Left lobe of liver (tissue), 2 donors: ENCODE measurements at places on chromosomes 2 and 18.

- no peak for DNase-seq
These were observed 170.9 kb downstream of the SEPTIN10 start for GRCh38 chr2:109442715-109443319.

DNA sequence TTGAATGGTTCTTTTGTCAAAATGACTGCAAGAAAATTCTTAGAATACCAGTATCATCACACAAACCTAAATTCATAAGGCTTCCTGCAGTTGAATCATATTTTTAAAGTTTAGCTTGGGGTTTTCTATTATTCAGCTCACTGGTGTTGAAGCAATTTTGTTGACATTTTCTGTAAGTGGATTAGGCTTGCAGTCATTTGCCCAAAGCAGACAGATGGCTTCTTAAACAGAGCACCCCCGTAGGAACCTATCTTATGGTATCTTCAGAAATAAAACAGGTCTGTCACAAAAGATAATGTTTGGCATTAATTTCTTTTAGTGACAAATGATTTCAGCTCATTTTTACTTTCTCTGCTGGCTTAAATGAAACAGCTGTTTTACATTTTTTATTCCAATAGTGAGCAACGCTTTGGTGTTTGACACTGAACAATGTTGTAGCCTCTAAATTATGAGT lies 331.1 kb downstream of the PLCL1 start:
- DNase-seq, result no peak

GRCh38 chr18:9926223-9926894 lies 12.5 kb downstream of the VAPA start:
- DNase-seq, result no peak

- no peak for DNase-seq
These were observed 120.5 kb upstream of the POU3F3 start for GRCh38 chr2:104733226-104733943.

DNA sequence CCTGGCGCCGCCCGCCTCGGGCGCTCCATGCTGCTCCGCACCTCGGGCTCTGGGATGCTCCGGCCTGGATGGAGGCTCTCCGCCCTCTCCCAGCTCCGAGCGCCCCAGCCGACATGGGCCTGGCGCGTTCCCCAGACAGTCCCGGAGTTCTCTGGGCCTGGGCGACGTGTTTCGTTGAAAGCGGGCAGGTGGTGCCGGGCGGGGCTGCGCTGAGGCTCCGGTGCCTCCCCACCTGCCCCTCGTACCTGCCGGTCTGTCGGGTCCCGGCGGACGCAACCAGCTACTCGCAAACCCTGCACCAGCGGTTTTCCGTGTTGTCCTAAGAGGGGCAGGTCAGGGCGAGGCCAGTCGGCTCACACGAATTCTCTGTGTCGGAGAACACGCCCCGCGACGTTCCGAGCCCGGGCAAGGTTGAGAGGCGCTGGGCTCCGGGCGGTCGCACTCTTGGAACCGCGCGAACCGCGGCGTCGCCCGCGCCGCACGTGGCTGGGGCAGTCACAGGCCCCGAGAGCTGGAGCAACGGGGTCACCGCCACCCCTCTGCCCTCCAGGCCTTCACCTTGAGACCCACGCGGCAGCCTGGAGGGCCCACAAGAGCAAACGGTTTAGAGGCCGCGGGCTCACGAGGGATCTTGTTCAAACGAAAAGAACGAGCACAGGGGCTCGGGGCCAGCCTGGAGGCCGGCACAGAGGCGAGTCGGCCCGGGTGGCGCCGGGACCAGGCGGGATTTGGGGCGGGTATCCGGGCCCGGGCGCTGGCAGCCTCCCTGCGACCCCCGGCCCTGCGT lies 4.2 kb upstream of the SIX2 start:
- no peak for DNase-seq

DNA sequence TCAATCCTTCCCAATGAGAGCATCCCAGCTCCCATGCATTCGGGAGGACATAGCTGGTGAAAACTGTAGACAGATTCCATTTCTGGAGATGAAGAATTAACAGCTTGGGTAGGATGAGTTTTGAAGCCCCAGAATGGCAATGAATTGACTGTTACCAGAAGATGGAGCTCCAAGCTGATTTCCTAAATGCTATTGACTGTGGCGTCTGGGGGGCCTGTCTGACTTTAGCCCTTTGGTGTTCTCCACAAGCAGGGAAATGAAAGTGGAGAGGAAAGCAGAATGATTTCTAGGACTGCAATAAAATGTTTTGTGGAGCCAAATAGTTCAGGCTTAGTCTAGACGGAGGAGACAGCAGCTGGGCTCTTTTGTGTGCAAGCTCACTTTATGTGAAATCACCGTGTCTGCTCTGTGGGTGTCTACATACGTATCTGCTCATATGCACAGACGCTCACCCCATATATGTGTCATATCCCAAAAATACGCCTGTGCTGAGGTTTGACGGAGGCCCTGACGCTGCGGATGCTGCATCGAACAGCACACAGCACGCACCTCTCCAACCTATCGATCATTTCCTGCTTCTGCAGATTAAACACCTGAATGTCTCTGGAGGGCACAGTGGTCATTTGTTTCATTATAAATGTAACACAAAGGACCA lies 166.4 kb upstream of the PXDN start:
- no peak for DNase-seq

DNA sequence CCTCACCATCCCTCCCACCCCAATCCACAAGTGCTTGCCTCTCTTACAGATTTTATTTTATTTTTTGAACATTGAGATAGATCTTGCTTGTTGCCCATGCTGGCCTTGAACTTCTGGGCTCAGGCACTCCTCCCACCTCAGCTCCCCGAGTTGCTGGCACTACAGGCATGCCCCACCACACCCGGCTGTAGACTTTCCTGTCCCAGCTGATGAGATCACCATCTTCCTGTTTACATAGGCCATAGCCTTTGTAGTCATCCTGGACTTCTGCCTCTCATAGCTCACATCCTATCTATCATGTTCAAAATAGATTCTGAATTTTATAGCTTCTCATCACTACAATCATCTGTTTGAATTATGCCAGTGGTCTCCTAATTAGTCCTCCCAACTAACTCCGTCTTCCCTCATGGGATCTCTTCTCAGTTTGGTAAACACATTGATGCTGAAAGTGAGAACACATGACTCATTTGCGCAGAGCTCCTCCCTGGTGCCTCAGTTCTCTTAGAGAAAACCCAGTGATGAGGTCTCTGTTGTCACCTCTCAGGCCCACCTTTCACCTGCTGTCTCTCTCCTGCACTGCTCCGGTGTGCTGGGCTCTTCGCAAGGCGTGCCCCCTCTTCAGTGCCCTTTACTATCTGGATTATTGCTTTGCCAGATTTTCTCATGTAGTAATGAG lies 243.0 kb downstream of the ZNF407 start:
- DNase-seq, result no peak

DNA sequence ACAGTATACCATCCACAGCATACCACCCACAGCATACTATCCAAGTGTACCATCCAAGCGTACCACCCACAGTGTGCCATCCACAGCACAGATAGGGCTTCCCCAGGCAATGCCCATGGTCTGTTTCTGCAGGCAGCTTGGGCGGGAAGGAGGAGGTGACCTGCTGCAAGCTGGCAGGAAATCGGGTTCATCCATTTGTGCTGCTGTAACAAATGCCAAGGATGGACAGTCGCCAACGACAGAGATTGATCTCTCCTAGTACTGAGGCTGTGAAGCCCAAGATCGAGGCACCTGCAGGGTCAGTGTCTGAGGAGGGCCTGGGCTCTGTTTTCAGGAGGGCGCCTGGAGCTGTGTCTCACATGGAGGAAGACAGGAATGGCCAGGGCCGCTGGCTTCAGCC lies 93.6 kb upstream of the SNTG2 start:
- DNase-seq, result no peak

DNA sequence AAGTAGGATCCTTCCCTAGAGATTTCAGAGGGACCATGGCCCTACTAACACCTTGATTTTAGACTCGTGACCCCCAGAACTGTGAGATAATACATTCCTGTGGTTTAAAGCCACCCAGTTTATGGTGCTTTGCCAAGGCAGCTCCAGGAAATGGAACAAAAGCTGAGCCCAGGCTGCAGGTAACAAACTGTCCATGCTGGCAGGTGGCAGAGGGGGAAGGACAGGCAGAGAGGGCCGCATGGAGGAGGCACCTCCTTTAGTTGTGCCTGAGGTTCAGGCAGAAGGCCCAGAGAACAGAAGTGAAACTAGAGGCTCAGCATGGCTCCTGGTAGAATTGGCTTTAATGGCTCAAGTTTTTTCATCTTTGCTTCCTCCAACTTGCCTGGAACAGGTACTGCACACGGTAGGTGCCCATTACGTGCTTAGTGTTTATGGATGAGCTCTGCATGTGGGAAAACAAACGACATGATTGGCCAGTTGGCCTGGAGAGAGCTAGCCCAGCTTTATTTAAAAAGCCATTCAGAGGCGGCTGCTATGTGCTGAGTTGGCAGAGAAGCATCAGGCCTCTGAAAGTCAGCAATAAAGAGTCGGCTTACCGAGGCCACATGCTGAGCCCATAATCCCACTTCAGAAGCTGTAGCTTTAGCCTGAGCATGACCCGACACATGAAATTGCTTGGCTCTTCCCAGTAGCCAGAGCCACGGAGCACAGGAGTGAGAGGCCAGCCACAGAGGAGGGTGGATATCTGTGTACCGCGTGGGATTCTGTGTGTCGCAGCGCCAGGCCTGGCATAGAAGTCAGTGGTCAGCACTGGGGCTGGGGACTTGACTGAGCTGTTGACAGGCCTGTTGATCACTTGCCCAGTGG lies 36.5 kb downstream of the HS1BP3 start:
- DNase-seq, result peak; percentile 48

DNA sequence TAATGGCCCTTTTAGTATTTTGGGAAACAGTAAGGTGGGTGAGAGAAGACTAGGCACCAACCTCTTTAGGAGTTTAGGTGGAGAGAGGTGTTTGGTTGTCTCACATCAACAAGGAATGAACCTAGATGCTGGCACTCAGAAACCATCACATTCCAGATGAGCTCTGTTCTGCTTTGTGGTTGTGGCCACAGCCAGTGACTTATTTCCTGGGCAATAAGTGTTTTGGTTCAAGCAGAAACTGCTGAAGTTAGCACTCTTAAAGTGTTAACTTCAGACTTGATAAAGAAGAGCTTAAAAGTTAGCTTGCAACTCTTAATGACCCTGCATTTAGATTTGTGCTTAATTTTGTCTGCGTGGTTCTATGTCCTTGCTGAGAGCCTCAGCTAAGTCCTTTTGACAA lies 929.2 kb downstream of the SLC4A3 start:
- no peak for DNase-seq

DNA sequence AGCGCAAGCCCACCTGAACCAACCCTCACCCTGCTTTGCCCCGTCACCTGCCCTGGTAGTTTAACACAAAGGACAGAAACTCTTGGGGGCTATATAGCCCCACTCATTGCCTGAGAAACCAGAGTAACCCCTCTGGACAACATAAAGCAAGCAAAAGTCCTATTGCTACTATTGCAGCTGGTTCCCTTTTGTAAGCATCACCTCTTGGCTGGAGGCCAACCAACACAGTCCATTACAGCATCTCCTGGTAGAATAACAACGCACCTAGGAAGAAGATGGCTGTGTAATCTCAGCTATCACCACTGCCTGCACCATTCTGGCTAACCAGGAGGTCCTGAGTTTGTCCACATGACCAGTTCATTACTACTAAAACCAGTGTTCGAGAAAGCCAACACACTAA lies 36.4 kb downstream of the FLACC1 start:
- DNase-seq, result no peak

- DNase-seq, result no peak
These were observed 77.9 kb upstream of the FAM124B start for GRCh38 chr2:224479826-224480225.

- DNase-seq, result no peak
These were observed at the start of gene MPP4 for GRCh38 chr2:201698588-201699226. MPP4 (minus strand) TSS chr2:201698644; CDS start chr2:201693954, 4,690 bp downstream.

GRCh38 chr2:214193943-214194342 lies 216.9 kb upstream of the VWC2L start:
- no peak for DNase-seq

GRCh38 chr18:70333757-70334156 lies 44.9 kb downstream of the SOCS6 start:
- no peak for DNase-seq

DNA sequence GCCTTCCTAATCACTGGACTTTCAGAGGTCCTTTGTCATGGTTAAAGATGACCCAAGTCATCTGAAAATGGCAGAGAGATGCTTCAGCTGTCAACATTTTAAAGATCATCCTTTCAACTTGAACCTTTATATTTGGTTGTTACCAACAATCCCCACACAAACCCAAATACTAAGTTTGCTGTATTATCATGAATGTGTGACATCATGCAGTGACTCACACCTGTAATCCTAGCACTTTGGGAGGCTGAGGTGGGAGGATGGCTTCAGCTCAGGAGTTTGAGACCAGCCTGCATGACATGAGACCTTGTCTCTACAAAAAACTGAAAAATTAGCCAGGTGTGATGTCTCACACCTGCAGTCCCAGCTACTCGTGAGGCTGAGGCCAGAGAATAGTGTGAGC lies 55.2 kb upstream of the NRP2 start:
- DNase-seq, result no peak

GRCh38 chr2:141055531-141055930 lies 1075.3 kb downstream of the LRP1B start:
- no peak for DNase-seq

DNA sequence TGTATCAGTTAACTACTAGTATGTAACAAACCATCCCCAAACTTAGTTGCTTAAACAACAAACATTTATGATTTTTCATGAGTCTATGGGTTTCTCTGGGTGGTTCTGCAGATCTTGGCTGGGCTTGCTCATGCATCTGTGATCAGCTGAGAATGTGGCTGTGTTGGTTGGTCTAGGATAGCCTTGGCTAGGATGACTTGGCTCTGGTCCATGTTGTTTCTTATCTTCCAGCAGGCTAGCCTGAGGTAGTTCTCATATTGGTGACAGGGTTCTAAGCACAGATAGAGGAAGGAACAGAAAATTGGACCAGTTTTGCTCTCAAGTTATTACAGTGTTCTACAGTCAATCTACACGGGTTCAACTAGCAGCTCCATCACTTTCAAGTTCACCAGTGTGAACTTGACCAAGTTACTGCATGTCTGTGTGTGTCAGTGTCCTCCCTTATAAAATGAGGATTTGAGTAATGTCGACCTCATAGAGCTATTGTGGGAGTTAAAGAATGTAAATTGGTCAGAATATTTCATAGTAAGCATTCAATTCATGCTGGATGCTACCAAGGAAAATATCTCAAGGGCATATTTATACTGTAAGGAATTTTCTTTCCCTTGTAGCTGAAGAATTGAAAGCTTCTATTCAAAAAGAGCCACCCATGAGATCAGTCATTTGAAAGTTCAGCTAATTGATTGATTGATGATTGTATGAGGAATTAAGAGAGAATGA lies 65.3 kb downstream of the MYO3B start:
- no peak for DNase-seq

DNA sequence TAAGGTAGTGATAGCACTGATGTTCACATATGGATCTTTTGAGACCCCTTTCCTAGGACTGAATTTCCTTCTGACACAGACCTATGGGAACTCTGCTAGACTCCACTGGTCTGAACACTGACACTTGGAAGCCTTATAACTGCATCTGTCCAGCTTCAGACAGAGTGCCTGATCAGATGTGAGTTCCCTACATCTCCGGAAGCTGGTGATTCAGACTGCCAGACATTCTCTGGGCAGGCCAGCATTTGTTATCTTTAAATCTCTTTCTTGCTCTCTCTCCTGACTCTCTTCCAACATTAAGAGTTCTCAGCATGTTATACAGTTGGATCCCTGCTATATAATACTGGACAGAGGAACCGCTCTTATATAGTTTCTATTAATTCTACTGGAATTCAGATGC lies 408.5 kb downstream of the ZEB2 start:
- no peak for DNase-seq
